ENCODE measurements at places on chromosomes 11 and 22.

DNA sequence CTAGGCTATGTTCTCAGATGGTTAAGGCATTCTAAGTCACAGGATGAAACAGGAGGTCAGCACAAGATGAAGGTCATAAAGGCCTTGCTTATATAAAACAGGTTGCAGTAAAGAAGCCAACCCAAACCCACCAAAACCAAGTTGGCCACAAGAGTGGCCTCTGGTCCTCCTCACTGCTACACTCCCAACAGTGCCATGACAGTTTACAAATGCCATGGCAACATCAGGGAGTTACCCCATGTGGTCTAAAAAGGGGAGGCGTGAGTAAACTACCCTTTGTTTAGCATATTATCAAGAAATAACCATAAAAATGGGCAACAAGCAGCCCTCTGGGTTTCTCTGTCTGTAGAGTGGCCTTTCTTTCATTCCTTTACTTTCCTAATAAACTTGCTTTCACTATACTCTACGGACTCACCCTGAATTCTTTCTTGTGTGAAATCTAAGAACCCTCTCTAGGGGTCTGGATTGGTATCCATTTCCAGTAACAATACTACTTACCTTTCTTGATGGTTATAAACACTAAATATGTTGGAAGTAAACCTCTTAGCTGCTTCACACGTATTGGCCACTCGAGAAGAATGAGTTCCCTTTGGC, 1237.9 kb downstream of the FAM181B start:
- no peak for DNase-seq

GRCh38 chr11:6438979-6439571, 1.7 kb downstream of the HPX start:
- peak; percentile 74 for DNase-seq

GRCh38 chr11:131683666-131684065, 313.3 kb downstream of the NTM start:
- DNase-seq, result no peak

DNA sequence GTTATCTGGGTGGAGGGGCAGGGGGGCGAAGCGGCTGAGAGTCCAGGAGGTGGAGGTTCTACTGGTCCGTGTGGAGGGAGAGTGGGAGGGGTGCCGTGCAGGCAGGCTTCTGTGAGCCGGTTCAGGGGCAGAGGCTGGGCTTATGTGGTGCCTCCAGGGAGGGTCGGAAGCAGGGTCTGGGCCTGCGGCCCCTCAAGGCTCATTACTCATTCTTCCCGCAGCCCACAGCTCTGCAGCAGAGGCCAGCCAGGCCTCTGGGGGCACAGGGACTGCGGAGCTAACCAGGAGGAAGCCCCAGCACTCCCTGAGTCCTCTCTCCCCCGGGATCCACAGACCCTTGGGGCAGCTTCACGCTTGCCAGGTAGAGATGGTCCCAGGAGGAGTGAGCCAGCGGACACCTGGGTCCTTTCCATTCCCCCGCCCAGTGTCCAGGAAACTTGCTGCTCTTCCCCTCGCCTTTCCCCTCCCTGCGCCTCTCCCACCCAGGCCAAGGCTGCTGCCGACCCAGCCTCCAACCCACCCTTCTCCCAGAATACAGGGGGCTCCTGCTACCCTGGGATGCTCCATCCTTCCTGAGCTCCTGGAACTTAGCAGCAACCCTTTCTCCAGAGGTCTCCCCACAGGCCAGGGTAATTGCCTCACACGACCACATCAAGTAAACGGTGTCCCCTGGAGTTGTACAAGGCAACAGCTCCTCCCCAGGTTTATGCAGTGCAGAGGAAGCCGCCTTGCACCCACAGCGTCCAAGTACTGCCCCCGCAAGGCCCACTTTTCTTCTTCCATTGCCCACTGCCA, 6.3 kb downstream of the NRXN2 start:
- peak; percentile 97 for DNase-seq

- no peak for DNase-seq
Measured at GRCh38 chr22:34454598-34454997, 534.3 kb upstream of the LARGE1 start.

DNA sequence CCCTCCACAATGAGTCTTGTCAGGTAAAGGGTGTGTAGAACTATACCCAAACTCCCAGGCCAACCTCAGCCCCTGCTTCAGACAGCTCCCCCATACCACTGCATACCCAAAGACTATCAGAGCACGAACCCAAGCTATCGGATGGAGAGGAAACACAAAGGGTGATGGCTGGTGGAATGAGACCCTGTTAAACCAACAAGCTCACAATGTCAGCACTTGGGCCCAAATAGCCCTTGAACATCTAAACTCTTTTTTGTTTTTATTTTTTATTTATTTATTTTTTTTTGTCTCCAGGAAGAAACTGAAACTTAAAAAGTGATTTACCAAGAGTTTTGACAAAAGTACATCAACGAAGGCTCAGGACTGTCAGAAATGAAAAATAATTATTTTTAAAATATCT, 10.6 kb downstream of the DGCR2 start:
- DNase-seq, result no peak

DNA sequence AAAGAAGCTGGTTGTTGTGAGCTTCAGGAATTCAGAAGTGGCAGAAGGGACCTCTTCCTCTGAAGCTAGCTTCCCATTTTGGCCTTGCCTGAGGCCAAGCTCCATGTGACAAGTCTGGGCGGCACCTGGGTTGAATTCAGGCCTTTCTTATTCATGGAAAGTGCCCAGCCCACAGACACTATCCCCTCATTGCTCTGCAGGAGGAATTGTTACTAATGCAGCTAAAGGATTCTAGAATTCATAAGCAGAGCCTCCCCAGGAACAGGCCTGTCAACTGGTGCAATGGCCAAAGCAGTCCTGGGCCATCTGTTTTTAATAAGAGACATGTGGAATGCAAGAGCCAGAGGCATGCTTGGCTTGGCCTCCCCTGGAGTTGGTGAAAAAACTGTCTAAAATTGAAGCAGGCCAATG, 71.4 kb downstream of the SLC1A2 start:
- no peak for DNase-seq

DNA sequence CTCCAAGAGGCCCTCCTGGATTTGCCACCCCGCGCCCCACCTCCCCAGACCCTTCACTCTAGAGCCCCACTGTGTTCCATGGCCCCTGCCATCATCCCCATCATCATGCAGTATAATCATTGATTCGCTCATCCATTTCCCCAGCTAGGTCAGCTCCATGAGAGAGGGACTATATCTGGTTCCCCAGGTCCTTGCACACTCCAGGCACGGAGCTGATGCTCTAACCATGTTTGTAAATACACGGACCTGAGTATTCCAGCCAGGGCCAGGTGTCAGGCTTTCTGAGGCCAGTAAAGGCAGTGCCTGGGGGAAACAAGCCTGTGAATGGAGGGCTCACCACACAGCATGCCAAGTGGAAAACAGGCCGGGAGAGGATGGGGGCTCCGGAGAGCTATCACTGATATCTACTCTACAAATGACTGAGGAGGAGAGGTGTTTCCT, 27.1 kb upstream of the OAF start:
- DNase-seq, result no peak

- no peak for DNase-seq
Measured at GRCh38 chr22:41540006-41540315, 4.3 kb downstream of the POLR3H start.

DNA sequence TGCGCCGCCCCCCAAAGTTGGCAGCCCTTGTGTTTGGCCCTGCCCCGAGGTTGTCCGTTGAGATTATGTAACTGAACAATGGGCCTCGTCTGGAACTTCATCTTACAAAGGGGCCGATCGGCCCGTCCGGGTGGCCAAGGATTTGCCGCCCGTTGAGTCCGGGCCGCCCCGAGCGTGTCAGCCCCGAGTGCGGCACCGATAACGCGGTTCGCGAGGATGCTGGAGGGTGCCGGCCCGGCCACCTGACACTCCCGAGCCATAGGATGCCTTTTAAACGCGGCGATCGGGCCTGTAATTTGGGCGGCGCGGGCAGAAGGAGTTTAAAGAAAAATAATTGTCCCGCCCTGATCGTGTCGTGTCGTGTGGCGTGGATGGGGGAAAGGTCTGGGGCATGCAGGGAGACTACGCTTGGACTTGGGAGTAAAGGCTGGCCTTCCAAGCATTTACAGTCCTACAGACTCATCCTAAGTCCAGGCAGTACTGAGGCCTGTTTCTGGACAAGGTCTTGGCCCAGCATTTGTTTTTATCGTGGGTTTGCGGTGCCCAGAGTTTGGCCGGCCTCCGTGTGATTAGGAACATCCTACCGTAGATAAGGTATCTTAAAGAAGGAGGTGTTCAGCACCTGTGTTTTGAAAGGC, 1.3 kb downstream of the WEE1 start:
- DNase-seq, result peak; percentile 64

DNA sequence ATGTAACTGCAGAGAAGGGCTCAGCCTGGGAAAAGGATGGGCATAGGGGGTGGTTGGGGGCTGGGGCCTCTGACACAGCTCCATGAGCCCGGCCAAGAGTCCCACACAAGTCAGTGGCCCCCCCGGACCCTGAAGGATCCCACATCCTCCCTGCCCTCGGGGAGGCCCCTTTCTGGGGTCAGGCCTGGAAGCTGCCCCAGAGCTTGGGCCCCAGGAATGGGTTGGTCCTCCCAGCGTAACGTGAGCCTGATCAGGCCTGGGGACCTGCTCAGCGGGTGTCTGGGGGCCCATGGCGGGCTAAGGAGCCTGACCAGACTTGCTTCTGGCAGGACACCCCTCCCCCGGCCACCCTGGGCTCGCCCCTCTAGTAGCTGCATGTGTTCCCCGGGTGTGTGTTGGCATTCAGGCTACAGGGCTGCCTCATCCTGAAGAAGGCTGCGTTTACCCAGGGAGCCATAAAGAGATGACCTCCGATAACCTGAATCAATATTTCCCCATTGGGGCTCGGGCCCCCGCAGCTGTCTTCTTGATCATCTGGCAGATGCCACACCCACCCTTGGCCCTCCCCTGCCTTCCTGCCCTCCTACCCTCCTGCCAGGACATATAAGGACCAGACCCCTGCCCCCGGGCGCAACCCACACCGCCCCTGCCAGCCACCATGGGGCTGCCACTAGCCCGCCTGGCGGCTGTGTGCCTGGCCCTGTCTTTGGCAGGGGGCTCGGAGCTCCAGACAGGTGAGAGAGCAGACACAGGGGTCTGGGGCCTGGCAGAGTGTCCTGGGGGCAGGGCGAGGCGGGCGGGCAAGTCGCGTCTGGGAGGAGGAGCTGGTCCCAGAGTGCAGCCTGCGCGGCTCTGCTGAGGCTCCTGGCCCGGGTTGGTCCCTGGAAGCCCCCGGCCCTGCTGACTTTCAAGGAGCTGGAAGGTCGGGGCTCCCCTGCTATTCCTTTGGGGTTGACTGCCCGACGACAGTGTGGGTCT, at the start of gene MUC2:
TSS of gene MUC2 (plus strand) at position 631 of the 978 bp plus-strand sequence.
- DNase-seq, result no peak

- peak; percentile 20 for DNase-seq
Measured at GRCh38 chr11:8732324-8732670, 49.7 kb downstream of the RPL27A start.

DNA sequence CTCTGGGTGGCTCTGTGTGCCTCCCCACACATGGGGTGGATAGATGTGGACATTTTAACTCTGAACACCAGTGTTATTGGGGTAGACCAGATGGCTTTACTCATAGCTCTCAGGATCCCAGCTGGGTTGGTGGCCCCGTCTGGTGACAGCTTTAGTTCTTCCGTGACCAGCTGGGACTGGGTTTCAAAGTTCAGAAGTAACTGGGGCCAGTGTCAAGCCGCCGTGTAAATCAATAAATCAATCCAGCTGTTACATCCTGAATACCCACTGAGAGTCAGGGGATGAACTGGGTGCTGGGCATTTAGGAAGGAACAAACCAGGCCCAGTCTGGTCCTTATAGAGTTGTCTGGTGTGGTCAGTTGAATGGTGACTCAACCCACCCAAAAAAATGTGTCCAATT, 269.4 kb downstream of the CTTN start:
- no peak for DNase-seq

DNA sequence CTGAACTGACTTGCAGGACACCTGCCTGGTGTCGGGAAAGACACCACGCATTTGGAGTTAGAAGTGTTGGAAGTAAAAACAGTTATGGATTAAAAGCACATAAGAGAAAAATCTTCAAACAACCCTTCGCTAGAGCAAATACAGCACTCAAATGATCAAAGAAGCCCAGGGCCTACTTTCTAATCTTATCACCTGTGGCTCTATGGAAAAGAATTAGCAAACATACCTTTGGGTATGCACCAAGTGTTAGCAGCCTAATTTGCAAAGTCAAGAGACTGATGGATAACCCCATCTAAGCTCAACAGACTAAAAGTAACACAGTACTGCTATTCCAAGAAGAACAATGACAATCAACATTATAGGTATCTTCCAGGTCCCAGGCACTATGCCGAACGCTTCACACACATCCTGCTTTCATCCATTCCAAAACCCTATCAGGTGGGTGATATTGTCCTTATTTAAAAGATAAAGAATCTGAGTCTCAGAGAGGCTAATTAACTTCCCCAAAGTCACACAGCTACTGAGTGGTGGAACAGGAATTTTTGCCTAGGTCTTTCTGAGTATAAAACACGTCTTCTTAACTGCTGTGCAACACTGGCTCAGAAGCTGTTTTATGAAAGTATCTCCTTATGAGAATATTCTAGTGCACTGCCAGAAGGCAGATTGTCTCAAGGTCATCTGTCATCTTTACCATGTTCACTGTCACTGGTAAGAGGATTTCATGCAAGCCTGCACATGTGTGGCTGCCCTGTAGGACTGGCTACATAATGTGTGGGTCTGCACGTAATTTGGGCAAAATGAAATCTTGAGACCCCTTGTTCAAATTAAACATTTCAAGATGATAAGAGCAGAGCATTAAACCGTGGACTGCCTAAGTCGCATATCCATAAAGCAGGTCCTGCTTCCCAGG, 16.4 kb downstream of the SLC1A2 start:
- DNase-seq, result no peak

DNA sequence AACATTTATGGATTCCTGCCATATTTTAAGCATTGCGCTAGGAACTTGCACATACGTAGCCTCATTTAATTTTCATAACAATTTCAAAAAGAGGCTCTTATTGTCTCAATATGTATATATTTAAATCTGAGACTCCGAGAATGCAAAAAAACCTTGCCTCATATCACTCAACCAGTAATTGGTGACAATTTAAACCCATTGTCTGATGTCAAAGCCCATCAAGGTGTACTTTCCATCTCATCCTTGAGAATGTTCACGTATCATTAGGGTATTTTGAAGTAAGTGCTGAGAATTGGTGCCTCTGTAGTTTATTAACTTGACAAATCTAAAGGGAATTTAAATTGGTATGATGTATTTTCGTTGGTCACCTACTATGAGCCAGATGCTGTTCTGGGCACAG, 136.5 kb downstream of the FAM76B start:
- no peak for DNase-seq

DNA sequence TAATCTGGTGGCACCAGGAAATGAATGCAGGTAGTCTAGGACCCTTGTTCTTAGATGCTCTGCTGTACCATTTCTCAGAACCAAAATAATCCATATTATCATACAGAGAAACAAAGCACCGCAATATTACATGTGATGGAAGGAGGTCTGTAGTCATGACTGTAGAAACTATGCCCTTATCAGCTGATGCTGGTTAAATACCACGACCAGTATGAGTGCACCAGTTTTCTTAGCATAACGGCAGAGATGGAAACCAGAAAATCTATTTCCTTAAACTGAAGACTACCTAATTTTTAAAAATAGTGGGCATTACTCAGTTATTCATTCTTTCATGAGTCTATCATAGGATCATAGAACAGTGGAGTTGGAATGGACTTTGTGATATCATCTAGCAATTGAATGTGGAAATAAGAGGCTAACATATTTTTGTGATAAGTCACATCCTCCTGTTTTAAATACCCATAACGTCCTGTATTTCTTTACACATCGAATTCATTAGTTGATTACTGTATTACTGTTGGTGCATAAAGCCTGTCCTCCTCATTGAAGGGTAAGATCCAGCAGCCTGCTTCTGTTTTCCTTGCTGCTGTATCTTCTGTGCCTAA, 15.1 kb downstream of the JHY start:
- DNase-seq, result no peak

- no peak for DNase-seq
Measured at GRCh38 chr11:131889146-131889577, 518.7 kb downstream of the NTM start.
